Uterus (tissue), 4 donors: ENCODE measurements at places on chromosomes 7 and 10. TPM values are rescaled to one million over a fixed set of nuclear protein-coding genes. Genes with fewer than 3 reads are reported as not detected.

- no peak for DNase-seq
These were observed 38.1 kb downstream of the CFAP46 start for GRCh38 chr10:132904181-132904813.

GRCh38 chr7:50805447-50806125 is 22.9 kb upstream of the GRB10 start:
- DNase-seq = no peak

DNA sequence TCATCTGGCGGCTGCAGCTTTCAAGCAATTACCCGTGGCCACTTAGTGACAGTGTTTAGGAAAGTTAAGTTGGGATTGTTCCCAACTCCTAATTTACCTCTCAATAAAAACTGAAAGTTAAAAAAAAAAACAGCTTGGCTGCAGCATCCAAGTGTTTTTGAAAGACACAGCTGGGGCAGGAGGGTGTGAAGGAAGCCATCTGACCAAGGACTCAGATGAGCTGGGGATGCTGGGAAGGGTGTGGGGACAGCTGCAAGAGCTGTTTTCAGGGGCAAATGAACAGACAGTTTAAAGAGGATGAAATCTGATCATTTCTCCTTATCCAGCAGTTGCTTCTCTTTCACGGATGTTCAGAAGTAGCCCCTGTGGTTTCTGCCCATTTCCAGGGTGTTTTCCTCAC is 129.2 kb upstream of the CDCA7L start:
- DNase-seq = no peak

DNA sequence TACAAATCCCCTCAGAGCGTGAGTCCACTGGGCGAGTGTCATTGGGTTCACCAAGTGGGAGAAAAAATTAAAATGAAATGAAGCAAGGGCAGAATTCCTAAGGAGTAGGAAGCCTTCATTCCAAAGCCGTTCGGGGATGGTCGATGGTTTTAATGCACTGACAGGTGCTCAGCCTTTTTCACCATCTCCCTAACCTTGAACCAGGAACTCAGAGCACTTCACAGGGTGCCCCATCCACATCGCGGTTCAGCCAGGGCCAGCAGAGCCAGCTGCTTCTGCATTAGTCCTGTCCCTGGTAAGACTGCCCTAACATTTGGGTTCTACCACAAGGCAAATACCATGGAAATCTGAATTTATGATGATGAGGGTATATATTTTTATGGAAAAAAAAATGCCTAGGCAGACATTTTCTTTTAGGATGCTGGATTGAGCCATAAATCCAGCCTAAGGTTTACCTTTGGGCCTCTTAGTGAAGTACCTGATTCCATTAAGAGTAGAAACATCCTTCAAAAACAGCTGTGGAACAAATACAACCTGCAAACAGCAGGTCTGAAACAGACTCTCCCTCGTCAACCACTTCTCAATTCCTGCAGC is 203.5 kb upstream of the RNF32 start:
- no peak for DNase-seq

GRCh38 chr10:124745673-124746072 is 1.5 kb upstream of the FAM53B start:
- no peak for DNase-seq

GRCh38 chr10:77836299-77836820 is 90.2 kb downstream of the DLG5 start:
- DNase-seq = no peak

Gene LAMB4
- total RNA-seq = 0.90 TPM

Gene NKX6-2
- not detected for total RNA-seq
